ENCODE measurements at places on chromosomes 7 and 10.

DNA sequence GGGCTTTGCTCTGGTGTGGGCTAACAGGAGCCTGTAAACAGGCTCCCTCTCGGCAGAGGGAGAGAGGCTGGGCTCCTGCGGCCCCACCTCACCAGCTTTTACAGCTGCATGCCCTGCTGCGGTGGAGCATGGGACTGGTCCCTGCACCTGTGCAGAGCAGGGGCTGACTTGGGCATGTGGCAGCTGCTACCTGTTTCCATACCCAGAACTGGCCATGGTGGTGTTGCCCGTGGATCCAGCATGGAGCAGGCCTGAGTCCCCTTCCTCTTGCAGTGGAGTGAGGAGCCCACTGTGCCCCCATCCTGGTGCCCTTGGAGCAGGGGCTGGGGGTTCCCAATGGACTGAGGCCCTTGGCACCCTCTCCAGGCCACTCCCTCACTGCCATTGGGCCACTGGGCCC is 91.9 kb upstream of the MGMT start:
- no peak for DNase-seq

GRCh38 chr7:56483153-56483552 is 366.9 kb upstream of the NUPR2 start:
- DNase-seq: no peak

GRCh38 chr7:142569851-142570250 is 179.4 kb upstream of the PRSS1 start:
- no peak for DNase-seq

- DNase-seq: no peak
These were observed 514.2 kb downstream of the TFEC start for GRCh38 chr7:115516341-115516740.

DNA sequence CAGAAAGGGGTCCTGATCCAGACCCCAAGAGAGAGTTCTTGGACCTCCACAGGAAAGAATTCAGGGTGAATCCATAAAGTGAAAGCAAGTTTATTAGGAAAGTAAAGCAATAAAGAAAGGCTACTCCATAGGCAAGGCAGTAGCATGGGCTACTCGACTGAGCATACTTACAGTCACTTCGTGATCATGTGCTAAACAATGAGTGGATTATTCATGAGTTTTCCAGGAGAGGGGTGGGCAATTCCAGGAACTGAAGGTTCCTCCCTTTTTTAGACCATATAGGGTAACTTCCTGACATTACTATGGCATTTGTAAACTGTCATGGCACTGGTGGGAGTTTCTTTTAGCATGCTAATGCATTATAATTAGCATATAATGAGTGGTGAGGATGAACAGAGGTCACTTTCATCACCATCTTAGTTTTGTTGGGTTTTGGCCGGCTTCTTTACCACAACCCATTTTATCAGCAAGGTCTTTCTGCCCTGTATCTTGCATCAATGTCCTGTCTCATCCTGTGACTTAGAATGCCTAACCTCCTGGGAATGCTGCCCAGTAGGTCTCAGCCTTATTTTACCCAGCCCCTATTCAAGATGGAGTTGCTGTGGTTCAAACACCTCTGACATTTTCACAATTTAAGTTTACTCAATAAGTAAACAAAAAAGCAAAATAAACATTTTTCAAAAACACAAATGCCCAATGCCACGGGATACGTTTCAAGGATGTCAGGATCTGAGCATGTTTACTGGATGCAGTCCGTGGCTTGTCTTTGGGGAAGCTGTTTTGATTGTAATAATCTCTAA is 37.0 kb downstream of the ALOX5 start:
- no peak for DNase-seq

DNA sequence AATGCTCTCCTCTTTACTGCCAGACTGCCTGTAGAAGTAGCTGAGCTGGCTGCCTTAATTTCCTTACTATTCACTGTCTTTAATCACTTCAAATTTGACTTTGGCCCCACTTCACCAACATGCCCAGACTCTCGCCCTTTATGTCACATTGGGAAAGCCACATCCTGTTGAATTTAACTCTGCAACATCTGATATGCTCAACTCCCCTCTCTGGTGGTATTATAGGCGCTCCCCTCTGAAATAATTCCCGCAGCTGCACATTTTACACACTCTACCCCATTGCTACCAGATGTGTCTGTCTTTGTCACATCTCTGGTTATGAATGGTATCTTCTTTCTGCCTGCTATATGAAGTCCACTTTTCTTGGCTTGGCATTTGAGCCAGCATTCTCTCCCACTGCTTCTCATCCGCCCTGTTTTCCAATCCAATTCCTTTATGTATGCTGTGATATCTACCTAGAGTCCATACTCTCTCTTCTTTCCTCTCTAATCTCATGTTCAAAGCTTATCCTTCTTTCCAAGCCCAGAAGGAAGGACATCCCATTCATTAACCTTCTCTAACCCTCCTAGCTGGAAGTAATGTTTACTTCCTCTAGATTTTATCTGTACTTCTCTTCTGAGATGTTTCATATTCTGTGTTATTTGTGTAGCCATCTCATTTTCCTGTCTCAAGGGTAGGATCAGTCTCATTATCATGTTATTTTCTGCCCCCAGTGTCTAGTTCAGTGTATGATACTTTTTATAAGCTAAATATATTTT is 134.5 kb downstream of the ST7 start:
- DNase-seq: no peak

GRCh38 chr7:76282344-76283253 is 19.9 kb upstream of the HSPB1 start:
- no peak for DNase-seq

DNA sequence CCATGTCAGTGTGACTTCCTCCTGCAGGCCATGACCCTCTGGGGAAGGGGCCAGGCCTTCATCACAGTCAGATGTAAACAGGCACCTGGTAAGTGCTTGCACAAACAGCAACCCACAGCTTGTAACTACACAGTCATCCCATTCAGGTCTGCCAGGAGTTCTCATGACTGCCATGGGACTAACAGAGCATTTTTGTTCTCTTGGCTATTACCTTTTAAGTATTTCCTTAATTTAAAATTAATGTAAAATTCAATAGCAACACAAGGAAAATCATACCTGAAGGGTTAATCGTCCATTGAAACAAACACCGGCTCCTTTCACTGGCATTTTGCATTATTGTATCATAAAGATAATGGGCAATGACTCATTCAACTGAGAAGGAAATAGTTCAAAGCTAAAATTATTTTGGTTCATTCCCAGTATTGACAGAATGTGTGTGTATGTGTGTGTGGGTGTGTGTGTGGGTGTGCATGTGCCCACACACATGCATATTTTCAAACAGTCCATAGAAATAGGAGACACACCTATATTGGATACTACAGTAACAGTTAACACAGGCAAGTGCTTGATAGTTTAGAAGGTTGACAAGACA is 307.9 kb downstream of the WDR11 start:
- DNase-seq: no peak

DNA sequence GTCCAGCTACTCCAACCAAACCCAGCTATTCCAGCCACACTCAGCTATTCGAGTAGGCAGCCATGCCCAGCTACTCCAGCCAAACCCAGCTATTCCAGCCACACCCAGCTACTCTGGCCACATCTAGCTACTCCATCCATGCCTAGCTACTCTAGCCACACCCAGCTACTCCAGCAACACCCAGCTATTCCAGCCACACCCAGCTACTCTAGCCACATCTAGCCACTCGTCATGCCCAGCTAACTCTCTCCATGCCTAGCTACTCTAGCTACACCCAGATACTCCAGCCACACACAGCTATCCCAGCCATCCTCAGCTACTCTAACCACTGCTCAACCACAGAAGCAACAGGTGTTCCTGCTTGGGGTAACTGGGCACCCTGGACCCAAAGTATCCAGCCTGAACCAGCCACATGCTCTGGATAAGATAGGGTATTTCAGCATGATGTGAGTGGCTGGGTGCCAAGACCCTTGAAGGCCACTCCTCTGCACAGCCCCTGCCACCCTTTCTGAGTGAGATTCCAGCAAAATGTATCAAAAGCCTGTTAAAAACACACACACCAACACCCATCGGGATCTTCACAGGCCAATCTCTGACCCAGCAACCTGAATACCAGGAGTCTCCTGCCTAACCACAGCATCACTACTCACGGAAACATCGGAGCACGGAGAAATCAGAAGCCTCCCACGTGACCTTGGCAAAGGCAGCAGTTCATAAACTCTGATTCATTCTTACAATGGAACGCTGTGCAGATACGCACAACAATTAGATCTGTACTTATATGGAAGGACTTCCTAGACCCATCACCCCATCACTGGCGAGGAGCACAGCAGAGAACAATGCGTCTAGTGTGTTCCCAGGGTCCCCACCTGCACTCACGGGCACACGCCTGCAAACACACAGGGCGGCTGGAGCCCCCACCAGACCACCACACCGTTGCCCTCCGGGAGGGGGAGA is 51.8 kb upstream of the DNAAF5 start:
- DNase-seq: no peak

- no peak for DNase-seq
These were observed 27.8 kb downstream of the RPP38 start for GRCh38 chr10:15124908-15125307.

- no peak for DNase-seq
These were observed 1.8 kb downstream of the VCL start for GRCh38 chr10:73999703-74000102.

- no peak for DNase-seq
These were observed 36.3 kb downstream of the WDR11 start for GRCh38 chr10:120887482-120887881.

- no peak for DNase-seq
These were observed 72.9 kb upstream of the PODXL start for GRCh38 chr7:131629217-131629882.

DNA sequence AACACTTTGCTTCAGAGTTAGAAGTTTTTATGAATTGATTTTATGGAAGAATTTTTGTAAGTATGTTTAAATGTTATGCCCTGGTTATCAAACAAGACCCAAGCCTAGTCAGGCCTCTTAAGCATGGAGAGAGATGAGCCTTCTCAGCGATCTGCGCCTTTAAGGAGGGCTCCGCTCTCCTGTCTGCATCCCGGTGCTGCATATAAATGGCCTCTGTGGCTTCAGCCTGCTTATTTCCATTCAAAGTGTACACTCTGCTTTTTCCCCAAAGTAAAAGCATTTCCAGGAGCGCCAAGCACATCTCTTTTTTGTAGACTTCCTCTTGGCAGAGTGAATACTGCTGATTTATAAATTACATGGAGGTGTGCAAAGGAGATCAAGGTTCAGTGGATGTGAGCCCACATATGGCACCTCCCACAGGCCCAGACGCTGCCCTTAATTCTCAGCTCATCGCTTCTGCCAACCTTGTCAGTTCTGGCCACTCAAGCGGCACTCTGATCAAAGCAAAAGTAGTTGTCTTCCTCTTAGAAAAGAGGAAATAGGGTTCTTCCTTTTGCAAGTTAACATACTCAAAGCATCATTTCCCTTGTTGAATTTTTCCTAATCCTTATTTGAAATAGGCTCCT is 70.0 kb upstream of the SFMBT2 start:
- DNase-seq: no peak

DNA sequence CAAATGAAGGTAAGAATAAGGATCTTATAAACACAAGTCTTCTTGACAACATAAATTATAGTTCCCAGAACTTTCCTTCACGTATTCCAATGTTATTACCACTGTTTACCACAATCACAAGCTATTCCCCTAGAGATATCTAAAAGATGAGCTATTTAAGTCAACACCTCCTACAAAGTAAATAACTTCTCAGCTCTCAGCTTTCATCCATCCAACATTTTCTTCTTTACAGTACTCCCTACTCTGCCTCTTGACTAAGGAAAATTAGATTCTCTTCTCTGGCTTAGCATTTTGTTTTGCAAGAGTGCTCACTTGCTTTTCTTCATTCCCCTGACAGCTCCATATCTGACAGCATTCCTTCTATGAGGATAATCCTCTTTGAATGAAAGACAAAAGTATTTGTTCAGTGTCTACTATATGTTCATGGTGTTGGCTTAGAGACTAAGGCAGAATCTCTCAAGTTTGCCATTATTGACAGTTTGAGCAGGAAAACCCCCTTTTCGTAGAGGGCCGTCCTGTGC is 93.0 kb upstream of the IL6 start:
- no peak for DNase-seq

GRCh38 chr10:60044242-60044641 is 137.9 kb upstream of the CCDC6 start:
- no peak for DNase-seq

GRCh38 chr7:157568770-157569584 is 232.2 kb downstream of the DNAJB6 start:
- peak; percentile 57 for DNase-seq

- DNase-seq: no peak
These were observed 255.5 kb upstream of the AOAH start for GRCh38 chr7:36979810-36980248.

DNA sequence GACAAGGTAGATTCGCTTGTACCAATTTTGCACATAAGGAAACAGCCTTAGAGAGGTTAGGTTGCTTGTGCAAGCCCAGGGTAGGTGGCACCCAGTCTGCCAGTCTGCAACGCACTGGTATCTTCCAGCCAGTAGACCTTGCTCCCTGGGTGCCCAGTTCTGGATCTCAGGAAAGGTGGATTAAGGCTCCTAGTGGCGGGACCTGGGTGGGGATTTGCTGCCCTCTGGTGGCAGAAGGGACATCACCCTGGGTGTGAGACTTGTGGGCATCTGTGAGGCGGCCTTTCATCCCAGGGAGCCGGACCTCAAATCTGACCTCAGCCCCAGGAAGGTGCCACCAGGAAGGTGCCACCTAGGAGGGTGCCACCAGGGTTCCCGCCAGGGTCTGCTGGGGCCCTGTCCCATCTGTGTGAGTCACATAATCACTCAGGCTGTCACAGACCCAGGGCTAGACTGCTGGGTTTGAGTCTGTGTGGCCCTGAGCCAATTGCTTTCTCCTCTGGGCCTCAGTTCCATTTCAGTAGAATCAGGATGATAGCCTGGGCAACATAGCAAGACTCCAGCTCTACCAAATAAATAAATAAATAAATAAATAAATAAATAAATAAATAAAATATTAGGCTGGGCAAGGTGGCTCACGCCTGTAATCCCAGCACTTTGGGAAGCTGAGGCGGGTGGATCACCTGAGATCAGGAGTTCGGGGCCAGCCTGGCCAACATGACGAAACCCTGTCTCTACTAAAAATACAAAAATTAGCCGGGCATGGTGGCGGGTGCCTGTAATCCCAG is 5.3 kb upstream of the PRKRIP1 start:
- peak; percentile 75 for DNase-seq

DNA sequence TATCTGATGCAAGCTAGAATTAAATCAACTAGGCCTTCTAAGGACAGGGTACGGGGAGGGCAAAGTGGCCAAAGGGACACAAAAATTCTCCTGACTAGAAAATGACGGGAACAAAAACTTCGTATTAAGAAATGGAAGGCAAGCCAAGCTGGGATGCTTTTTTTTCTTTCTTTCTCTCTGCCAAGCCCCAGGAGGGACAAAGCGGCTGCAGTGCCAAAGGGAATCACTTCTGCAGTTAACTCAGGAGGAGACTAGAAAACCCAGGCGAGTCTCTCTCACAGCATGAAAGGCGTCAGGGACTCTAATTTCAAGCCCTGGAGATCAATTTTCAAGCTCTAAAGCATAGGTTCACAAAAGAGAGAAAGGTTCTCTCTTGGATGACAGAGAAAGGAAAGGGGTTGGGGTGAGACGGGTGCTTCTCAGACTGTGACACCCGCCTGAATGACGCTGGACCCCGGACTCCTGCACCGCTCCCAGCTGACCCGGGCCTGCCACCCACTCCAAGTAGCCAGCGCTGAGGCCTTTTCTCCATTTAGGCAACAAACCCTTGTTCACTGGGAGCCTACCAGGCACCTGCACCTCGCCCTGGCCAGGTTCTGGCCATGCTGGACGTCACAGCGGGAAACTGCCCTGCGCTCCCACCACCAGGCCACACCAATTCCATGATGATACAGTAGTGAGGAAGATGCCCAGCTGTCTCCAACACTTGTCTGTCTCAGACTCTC is 56.5 kb downstream of the KIAA1549 start:
- DNase-seq: no peak

GRCh38 chr7:87926581-87927461 is 7.2 kb upstream of the ADAM22 start:
- no peak for DNase-seq

GRCh38 chr7:156667110-156667426 is 26.5 kb downstream of the RNF32 start:
- DNase-seq: no peak

All from hippocampal formation (tissue), 2 donors.